Left renal pelvis (tissue), 4 donors: ENCODE measurements at places on chromosomes 2 and 18. TPM values are rescaled to one million over a fixed set of nuclear protein-coding genes. Genes with fewer than 3 reads are reported as not detected.

CBLN2 gene
- polyA plus RNA-seq, result 45.5 TPM

DNA sequence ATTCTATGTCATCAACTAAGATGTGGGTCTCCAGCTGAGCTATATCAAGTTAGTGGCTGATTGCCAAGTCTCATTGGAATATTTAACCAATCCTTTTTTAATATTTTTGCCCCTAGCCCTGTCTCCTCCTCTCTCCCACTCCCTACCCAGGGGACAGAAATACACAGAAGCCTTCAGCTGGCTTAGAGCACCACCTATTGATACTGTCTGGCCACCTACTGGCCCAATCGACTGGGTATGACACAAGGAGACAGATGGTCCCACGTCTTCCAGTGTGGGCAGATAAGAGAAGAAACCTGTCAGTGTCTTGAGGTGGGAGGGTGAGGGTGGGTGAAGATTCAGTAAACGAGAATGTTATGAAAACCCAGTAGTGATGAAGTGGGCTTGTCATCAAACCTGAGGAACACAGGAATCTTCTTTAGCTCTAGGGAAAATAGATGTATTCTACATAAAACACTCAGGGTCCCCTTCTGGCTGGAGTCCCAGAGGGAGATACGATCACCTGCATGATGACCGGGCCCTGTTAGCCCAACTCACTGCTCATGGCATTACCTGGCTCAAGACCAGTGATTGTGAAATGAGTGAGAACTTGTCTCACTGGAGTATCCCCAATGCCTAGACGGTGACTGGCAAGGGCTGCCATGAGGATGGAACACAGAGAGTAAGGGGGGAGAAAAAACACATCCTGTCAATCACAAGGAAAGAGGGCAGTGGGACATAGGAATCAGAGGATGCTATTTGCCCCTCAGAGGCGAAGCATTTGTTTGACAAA is 26.7 kb downstream of the POLR1A start:
- DNase-seq, result no peak

DNA sequence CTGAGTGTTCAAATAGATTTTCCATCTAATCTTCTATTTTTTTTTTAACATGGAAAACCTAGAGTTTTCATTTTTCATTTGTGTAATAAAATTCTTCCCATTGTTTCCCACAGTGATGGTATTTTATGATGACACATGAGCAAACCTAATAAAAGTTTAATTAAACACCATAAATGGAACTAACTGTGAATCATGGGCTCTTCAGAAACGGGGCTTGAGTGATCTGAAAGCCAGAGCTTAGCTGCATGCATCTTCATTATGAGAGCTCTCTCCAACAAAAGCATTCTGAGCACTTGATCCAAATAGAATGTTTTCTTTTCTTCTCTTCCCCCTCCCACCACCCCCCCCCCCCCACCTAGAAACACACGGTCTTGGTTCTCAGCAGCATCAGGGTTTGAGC is 82.1 kb upstream of the REV1 start:
- no peak for DNase-seq

GRCh38 chr2:209002054-209002453 is 421.8 kb upstream of the MAP2 start:
- DNase-seq, result no peak

DNA sequence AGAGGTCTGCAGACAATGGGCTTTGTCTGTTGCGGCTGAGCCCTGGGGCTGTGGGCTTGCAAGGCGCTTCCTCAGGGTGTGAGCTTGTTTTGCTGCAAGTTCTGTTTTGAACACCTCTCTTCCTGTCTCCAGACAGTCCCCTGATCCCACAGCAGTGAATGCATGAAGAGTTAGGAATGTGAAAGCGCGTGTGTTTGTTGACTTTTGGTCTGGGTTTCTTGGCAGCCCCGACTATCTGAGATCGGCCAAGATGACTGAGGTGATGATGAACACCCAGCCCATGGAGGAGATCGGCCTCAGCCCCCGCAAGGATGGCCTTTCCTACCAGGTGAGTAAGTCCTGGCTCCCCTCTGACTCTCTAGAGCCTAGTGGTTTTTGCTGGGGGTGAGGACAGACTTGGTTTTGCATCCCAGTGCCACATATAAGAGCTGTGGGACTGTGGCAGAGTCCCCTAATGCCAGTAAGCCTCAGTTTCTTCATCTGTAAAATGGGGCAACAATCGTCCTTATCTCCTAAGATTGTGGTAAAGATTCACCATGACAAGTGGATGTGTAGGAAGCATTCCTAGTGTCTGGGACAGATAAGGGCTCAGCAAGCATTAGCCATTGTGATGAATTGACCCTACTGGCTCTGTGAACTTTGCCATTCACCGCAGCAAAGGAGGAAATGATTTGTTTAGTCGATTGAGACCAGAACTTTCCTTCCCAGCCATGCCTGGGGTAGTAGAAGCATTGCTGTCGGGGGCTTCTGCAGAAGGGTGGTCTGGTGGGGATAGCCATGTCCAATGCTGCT is 3.0 kb downstream of the LBH start:
- no peak for DNase-seq
